ENCODE measurements at places on chromosomes 5 and 9.

DNA sequence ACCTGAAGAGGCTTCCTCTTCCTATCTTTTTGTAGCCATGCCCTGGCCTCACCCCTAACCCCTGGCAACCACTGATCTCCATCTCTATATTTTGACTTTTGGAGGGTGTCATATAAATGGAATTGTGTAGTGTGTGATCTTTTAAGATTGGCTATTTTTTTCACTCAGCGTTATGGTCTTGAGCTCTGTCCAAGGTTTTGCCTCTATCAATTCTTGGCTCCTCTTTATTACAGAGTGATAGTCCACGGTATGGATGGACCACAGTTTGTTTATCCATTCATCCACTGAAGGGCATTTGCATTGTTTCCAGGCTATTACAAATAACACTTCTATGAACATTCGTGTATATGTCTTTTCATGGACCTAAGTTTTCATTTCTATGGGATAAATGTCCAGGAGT is 209.8 kb upstream of the IER5L start:
- DNase-seq = no peak

- no peak for DNase-seq
These were observed 771.2 kb upstream of the DMAC1 start for GRCh38 chr9:8570776-8571175.

- no peak for DNase-seq
These were observed 443.7 kb downstream of the DIRAS2 start for GRCh38 chr9:90198956-90199355.

- DNase-seq = no peak
These were observed 150.2 kb upstream of the KLF9 start for GRCh38 chr9:70564468-70565335.

GRCh38 chr5:116970318-116970717 is 395.7 kb upstream of the SEMA6A start:
- DNase-seq = no peak

DNA sequence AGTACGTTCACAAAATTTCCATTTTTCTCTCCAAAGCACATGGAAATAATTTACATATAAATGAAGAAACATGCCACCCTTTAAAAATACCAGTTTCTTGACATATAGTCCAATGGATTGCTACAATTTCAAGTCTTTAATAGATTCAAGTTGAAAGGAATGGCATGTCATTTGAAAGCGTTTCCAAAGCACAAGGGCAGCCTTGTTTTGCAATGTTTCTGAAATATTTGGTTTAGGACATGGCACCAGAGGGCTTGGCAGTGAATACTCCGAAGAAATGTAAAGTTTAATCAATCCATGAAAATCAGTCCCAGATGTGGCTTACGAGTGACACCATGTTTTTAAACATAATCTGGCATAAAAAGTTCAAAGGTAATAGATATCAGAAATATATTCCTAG is 333.7 kb downstream of the PDE4D start:
- no peak for DNase-seq

DNA sequence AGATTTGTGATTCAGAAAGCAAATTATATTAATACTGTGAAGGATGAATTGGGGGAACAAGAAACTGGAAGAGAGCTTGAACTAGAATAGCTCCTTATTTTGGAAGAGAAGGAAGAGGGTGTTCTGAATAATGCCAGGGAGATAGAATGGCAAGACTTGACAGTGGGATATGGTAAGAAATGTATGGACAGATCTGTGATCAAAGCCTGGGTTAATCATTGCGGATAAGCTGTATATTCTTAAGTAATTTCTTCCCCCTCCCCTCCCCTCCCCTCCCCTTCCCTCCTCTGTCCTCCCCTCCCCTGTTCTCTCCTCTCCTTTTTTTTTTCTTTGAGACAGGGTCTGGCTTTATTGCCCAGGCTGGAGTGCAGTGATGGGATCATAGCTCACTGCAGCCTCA is 10.1 kb upstream of the IL6ST start:
- no peak for DNase-seq

DNA sequence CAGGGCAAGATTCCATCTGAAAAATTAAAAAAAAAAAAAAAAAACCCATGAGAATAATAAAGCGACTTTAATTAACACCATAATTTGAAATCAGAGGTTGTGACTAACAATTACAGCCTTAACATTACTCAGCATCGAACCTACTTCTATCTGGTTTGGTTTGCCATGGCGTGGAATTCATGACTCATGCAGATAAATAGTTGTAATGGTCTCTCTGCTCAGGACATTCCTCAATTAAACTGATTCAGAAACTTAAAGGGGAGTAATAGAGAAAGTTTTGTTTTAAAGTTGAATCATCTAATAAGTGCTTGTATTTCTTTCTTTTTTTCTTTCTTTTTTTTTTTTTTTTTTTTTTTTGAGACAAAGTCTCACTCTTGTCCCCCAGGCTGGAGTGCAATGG is 135.5 kb downstream of the SPATA31D1 start:
- DNase-seq = no peak

DNA sequence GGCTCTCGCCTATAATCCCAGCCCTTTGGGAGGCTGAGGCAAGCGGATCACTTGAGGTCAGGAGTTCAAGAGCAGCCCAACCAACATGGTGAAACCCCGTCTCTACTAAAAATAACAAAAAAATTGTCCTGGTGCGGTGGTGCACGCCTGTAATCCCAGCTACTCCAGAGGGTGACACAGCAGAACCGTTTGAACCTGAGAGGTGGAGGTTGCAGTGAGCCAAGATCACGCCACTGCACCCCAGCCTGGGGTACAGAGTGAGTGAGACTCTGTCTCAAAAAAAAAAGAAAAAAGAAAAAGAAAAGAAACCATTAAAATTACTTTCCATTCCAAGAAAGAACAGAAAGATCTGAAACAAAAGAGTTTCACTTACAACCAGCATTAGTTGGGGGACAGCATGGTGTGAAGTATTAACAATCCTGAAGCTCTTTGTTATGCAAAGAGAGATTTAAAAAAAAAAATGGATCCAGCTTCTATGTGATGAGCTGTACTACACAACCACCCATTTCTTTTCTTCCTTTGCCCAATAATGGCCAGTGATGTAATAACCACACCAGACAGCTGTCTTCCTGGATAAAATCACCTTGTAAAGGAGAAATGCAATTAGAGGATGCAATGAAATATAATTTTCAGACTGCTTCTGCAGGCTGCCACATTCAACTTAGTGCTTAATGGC is 76.9 kb downstream of the MED27 start:
- no peak for DNase-seq

DNA sequence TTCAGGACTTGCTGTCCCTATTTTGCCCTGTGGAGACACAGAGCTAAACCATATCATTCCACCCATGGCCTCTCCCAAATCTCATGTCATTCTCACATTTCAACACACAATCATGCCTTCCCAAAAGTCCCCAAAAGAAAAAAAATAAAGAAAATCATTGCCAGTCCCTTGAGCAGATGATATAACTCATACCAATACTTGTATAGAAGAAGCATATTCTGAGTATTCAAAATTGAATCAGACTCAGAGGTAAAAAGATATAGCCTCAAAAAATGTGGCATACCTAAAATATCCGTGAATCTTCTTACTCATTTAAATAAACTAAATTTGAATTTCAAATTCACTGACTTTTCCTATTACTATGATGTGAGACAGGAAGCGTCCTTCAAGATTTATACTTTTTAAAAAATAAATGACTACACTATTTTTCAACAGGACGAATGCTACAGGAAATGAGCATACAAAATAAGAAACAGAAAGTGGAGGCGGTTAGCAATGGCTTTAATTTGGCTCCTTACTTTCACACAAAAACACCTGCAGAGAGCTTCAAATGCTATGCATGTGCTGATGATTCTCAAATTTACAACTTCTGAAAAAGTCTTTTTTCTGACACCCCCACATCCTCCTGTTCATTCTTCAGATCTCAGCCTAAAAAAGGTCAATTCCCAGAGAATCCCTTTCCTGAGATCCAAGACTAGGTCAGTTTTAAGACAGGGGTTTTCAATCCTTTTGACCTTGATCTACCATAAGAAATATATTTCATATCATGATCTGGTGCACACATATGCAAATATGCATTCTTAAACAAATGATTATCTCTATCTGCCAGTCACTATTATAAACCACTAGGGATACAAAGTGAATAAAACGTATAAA is 39.6 kb upstream of the DMXL1 start:
- no peak for DNase-seq

Data from stimulated activated CD4-positive, alpha-beta T cell treated with anti-CD3 and anti-CD28 coated beads, TNF-alpha, amount 100 ng/mL, for 24 hours (primary cell).